ENCODE measurements at places on chromosomes 4 and X.

DNA sequence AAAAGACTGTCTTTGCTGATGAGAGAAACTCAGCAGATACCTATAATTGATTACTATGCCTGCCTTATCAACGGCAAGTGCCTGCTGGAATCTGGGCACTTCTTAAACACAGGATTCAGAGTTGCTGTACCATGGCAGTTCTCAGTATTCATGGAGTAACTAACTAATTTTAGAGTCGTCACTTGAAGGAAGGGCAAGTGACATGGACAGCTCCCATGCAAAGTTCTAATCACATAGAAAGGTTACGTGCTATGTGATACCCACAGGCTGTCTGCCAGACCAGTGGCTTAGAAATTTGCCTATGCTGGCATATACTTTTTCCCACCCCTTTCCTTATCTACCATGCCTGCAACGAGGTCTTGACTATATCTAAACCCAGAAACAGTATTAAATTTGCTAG lies 931.1 kb upstream of the TENM3 start:
- no peak for DNase-seq

DNA sequence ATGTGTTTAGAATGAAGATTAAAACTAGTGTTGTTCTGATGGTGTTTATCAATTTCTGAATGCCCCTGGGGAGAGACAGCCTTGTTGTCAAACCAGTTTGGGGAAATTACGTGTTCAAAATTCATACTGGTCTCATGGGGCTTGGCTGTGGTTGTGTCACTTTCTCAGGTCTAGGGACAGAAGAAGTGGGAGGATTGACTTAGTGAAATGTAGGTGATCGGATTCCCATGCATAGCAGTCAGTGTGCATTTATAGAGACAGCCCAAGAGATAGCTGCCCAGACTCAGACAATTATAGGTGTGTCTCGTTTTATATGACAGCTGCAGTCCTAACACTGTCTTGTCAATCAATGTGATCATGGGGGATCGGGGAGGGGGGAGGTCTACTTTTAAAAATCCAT lies 94.4 kb upstream of the CLCN4 start:
- no peak for DNase-seq

GRCh38 chr4:93764639-93765246 lies 63.8 kb upstream of the ATOH1 start:
- DNase-seq: peak; percentile 40

- DNase-seq: no peak
These were observed 112.8 kb upstream of the PSAPL1 start for GRCh38 chr4:7547368-7548040.

DNA sequence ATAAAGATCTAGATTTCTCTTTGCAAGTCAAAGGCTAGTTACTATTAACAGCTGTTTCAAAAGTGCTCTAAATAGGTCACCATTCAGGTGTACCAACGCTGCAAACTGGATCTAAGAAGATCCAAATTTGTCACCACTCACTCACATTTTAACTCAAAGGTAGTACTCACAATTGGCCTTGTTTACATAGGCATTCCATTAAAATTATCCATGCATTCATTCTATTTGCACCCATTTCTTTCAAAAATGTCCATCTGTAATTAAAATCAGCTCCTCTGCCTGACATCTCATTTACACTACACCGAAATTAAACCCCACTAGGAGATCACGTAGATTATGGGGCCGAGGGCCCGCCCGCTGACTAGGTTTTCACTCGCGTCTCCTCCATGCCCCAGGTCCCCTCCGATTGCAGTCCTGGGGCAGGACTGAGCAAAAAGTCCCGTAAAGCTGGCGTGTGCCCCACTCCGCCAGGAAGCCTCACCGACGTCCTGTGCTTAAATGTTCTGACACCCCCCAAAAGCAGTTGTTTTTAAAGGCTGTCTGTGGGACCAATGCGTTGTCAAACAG lies 1.3 kb upstream of the ING2 start:
- no peak for DNase-seq

DNA sequence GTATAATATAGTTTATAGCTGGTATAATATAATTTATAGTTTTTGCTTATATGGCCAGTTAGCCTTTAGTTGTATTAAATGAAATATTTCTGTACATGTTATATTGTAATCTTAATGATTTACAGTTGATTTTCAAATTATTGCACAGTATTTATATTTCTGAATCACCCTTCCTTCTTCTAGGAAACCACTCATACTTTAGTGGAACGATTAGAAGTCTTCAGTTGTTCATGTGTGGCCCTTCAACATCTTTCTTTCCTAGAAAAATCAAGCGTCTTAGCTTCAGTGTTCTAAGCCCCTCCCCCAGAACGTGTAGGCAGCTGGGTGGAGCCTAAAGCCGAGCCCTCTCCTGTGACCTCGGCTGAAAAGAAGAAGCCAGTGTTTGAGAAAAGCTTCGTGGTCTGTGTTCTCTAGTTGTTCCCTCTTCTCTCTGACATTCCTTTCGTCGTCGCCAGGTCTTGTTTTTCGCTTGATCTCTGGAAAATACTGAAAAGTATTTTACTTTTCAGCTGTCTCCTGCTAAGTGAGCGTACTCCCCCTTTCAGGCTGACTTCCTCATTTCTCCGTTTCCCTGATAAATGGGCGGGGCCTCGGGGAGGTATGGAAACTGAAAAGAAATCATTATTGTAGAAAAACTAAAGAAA lies at the start of gene C4orf33:
Gene C4orf33, plus strand, starts transcription at position 342 of the 644 bp plus-strand sequence. CDS start 6,459 bp downstream, outside the sequence.
- DNase-seq: peak; percentile 65

DNA sequence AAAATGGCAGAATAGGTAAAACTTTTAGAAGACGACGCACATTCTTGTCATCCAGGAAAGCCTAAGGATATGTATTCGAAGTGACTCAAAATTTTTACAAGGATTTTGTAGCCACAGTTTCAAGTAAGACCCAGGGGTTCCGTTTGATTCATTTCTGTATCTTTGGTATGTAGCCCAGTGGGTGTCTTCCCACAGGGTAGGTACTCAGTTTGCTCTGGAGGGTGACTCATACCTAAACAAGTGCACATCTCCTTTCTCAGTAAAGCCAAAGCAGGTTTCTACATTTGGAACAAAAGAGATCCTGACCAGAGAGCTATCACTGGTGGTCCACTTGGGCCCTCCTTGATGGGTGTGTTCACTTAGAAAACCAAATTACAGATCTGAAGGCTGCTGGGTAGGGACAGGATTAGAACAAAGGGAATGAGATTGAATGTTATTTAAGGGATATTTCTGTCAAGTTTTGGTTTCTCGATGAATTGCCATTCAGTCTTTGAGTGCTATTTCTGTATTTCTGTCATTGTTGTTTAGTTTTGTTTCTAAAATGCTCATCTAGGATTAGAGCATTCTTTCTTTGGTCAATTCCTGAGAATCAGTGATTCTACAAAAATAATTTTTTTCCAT lies 56.1 kb downstream of the PLS3 start:
- DNase-seq: no peak

DNA sequence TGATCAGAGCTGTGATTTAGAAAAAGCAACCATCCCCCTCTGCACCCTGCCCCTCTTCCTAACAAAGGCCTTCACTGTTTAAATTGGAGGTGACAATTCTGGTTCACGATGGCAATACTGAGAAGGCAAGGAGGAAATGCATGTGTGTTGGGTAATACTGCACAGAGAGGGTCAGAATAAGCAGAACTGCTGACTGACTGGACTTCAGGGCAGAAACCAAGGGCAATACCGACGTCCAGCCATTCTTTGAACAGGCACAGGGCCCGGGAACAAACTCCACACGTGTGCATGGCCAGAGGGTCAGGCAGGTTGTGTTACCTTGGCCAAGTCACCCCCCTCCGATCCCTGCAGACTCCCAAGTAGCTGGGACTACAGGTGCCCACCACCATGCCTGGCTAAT lies 6.0 kb downstream of the ACSL1 start:
- DNase-seq: no peak

GRCh38 chrX:57211906-57212305 lies 74.6 kb upstream of the FAAH2 start:
- no peak for DNase-seq

DNA sequence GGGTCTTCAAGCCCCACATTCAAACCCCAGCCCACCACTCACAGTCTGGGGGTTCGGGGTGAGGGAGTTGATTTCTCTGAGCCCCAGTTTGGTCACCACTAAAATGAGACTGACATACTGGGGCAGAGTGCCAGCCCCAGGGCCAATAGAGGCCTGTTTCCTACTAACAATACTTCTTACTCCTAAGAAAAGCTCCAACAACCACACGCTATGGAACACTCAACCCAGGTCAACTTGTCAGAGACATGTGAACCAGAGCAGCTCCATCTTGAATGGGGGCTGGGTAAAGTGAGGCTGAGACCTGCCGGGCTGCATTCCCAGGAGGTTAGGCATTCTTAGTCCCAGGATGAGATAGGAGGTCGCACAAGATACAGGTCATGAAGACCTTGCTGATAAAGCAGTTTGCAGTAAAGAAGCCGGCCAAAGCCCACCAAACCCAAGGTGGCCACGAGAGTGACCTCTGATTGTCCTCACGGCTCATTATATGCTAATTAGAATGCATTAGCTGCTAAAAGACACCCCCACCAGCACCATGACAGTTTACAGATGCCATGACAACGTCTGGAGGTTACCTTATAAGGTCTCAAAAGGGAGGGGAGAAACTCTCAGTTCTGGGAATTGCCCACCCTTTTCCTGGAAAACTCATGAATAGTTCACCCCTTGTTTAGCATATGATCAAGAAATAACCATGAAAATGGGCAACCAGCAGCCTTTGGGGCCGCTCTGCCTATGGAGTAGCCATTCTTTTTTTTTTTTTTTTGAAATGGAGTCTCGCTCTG lies 26.6 kb upstream of the HTRA3 start:
- DNase-seq: peak; percentile 38

DNA sequence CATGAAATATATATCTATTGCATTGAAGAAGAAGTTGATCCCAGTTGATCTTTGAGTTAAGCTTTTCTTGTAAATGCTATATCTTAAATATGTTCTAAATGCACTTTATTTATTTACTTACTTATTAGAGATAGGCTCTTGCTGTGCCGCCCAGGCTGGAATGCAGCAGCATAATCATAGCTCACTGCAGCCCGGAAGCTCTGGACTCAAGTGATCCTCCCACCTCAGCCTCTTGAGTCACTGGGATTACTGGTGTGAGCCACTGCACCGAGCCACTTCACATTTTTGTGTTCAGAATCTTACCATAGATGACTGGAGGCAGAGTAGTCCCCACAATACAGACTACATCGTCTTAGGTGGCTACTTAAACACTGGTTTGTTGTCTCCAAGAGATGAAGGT lies 324.3 kb upstream of the SLIT2 start:
- DNase-seq: no peak

DNA sequence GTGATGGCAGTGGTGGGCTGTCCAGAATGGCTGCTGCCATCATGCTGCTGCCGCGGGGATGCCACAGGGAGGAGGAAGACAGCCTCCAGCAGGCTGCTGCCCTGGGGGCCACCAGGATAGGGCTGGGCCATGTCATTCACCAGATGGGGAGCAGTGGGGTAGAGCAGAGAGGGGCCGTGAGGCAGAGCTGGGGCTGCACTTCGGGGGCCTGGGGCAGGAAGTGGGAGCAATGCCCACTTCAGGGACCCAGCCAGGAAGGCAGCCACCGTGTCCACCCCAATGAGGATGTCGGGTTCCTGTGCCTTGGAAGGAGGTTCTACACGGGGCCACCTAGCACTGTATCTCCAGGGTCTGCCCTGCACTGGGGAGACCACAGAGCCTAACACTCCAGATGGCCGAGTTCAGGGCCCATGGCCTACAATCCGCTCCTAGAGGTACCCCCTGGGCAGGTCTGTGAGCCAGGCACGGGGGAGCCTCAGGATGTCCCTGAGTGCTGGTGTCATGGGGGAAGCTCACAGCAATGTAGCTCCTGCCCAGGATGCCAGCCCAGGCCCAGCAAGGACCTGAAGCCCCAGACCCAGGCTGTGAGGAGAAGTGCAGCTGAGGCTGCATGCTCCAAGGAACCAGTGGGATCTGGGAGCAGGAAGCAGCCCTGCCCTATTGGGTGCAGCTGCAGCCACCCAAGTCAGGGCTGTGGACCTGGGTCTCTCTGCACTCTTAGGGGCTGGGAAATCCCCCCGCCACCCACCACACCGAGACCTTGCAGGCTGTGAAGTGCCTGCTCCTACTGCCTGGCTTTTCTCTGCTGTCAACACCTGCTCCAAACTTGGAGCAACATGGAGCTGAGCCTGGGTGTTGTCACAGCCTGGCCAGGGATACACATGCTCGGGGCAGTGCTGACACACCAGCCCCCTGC lies 140.3 kb downstream of the PDHA2 start:
- DNase-seq: no peak
